ENCODE measurements at places on chromosomes 4 and X. TPM values are rescaled to one million over a fixed set of nuclear protein-coding genes. Genes with fewer than 3 reads are reported as not detected.

The FGFR3 gene
- total RNA-seq = 34.2 TPM

The TMPRSS11D gene
- total RNA-seq = not detected

The SPACA5 gene
- total RNA-seq = not detected

- no peak overlapping the region for H3K27ac ChIP-seq
- H3K27me3 ChIP-seq = no peaks in the 10 kb centered on the region
- no peaks in the 10 kb centered on the region for H3K36me3 ChIP-seq
- no peak for DNase-seq
- H3K4me1 ChIP-seq = peaks cover 20% of the 10 kb centered on the region
These were observed 52.8 kb downstream of the PDLIM5 start for GRCh38 chr4:94504545-94504944.

DNA sequence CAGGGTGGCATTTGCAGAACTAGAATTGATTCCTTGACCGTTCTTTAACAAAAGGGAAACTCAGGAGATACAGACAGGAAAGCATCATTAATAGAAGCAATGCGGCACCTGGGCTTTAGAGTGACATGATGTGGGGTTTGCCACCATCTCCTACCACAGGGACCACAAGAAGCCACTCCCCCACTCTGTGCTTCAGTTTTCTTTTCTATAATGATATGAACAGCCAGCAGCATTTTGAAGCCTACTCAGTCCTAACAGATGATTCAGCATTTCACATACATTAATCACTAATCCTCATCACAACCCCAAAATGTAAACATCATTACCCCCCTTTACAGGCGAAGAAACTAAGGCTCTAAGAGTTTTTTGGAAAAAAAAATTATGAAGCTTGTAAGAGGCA, 22.9 kb downstream of the CCDC149 start:
- H3K4me3 ChIP-seq = no peak overlapping the region
- peaks cover 6% of the 10 kb centered on the region for H3K36me3 ChIP-seq
- DNase-seq = no peak
- no peaks in the 10 kb centered on the region for H3K4me1 ChIP-seq
- H3K27me3 ChIP-seq = no peaks in the 10 kb centered on the region
- H3K27ac ChIP-seq = no peak overlapping the region

DNA sequence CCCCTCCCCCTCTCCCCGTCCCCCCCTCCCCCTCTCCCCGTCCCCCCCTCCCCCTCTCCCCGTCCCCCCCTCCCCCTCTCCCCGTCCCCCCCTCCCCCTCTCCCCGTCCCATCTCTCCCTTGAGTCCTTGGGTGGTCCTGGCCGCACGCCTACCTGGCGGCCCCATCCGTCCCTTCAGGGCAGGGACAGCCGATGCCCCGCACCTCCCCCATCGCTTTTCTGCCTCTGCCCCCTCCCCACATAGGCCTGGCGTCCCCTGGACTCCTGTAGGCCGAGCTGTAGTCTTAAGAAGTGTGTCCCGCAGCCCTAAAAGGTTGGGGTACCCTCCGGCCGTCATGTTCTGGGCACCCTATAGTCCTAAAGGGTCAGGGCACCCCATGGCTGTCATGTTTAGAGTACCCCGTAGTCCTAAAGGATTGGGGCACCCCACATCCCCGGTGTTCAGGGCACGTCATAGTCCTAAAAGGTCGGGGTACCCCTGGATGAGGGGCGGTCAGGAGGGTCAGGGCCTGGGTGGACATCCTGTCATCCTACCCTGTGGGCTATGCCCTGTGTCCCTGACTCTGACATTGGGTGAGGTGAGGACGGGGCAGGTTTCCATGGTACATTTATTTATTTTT, 10.8 kb upstream of the GTPBP6 start:
- no peak overlapping the region for H3K4me3 ChIP-seq
- no peak for DNase-seq
- H3K27ac ChIP-seq = no peak overlapping the region
- H3K27me3 ChIP-seq = peaks cover 22% of the 10 kb centered on the region
- peaks cover 7% of the 10 kb centered on the region for H3K36me3 ChIP-seq

DNA sequence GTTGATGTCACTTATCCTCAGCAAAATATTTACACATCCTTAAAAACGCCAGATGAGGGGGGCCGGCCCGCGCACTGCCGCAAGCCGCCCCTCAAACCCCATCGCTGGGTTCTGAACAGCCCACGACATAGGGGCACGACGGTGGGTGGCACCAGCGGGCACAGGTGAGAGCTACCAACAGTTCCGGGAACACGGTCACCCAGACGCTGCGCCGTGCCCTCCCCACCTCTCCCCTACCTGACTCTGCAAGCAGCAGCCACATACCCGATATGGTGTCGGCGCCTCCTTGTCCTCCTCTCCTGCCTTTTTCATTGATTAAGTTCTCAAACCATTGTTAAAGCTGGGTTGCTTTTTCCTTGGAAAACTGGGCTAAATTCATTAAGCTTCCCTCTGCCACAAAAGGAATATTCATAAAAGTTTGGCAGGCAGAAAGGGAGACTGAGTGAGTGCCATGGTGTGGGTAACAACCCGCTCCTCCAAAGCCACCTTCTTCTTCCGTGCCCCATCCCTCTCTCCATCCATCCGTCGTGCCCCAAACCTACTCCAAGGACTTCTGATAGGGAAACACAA, 1.4 kb downstream of the RAI2 start:
- no peaks in the 10 kb centered on the region for H3K4me1 ChIP-seq
- peak overlapping the region; percentile 75 for H3K27ac ChIP-seq
- DNase-seq = peak; percentile 58
- no peaks in the 10 kb centered on the region for H3K27me3 ChIP-seq
- H3K36me3 ChIP-seq = no peaks in the 10 kb centered on the region
- H3K4me3 ChIP-seq = peak overlapping the region; percentile 65
